ENCODE measurements at places on chromosomes 13 and 19. TPM values are rescaled to one million over a fixed set of nuclear protein-coding genes. Genes with fewer than 3 reads are reported as not detected.

Gene ACTMAP
- 0.37 TPM for total RNA-seq

Gene ZNF529
- 8.0 TPM for total RNA-seq

Gene TEX30
- total RNA-seq = 8.6 TPM

Gene ZNF729
- not detected for total RNA-seq

Gene SERPINE3
- not detected for total RNA-seq

Gene SIGLEC7
- not detected for total RNA-seq
